Effector memory CD8-positive, alpha-beta T cell (primary cell): ENCODE measurements at places on chromosomes 5 and 9.

DNA sequence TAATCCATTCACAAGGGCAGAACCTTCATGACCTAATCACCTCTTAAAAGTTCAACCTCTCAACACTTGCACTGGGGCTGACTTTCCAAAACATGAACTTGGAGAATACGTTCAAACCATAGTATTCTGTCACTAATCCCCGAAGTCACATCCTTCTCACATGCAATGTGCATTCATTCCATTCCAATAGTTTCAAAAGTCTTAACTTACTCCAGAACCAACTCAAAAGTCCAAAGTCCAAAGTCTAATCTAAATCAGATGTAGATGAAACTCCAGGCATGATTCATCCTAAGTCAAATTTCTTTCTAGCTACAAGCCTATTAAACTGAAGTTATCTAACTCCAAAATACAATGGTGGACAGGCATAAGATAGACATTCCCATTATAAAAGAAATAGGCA is 21.7 kb upstream of the ADAMTSL1 start:
- DNase-seq: no peak

GRCh38 chr5:126248611-126249010 is 174.6 kb upstream of the GRAMD2B start:
- no peak for DNase-seq

- DNase-seq: no peak
Measured at GRCh38 chr5:106873568-106873967, 797.2 kb downstream of the EFNA5 start.

- DNase-seq: no peak
Measured at GRCh38 chr5:172661526-172661925, 20.5 kb downstream of the NEURL1B start.

- no peak for DNase-seq
Measured at GRCh38 chr5:55176176-55176818, 3.3 kb upstream of the CDC20B start.

- no peak for DNase-seq
Measured at GRCh38 chr5:172840432-172841154, 6.5 kb downstream of the ERGIC1 start.

GRCh38 chr9:81671880-81672280 is 17.5 kb downstream of the TLE1 start:
- no peak for DNase-seq

- DNase-seq: no peak
Measured at GRCh38 chr9:37936965-37937364, 33.0 kb upstream of the SLC25A51 start.

DNA sequence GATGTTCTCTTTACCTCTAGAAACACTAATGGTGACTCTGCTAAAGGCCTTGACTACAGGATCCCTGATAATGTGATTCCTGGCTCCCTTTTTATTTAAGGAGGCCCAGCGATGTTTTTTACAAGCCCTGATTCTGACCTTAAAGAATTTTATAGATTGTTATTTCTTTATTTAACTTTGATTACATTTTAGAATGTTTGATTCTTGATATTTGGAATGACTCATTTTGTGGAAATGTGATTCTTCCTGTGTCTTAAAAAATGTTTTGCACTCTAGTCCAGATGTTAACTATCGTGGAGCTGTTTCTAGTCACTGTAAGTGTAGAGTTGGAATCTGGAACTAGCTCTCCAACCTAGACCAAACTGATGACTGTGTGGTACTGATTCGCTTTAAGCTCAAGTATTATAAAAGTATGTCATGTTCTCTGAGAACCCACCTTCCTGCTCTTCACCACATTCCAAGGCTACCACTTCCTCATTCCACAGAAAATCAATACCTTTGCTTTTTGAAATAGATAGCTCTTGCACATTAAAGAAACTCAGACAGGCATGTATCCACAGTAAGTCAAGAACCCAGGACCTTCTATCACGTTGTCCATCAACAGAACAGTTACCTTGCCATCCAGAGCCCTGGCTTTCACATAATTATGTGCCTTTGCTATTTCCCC is 65.2 kb downstream of the JMY start:
- DNase-seq: no peak

DNA sequence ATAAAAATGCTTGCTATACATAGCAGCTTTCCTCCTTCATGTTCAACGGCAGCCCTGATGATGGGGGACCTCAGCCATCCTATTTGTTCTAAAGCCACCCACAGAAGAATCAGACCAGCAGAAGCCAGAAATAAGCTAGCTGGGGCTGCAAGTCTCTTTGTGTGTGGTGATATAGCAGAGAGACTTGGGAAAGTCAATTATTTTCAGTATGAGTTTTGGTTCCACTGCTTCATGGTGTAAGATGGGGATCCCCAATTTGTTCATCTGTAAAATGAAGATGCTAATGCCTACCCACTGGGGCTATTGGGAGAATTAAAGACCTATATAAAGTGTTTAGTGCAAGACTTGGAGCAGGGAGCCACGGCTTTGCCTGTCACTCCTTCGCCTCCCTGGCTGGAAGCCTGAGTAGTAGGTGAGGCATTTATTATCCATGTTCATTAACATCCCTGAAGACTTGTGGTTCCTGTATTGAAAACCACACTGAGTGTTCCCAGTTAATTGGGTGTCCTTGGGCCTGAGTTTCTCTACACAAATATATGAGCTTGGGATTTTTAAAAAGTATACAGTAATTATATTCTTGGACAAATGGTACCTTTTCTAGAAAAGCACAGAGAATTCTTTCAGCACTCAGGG is 210.1 kb upstream of the SLC24A2 start:
- no peak for DNase-seq

GRCh38 chr9:93243112-93243511 is 59.2 kb downstream of the WNK2 start:
- DNase-seq: no peak

DNA sequence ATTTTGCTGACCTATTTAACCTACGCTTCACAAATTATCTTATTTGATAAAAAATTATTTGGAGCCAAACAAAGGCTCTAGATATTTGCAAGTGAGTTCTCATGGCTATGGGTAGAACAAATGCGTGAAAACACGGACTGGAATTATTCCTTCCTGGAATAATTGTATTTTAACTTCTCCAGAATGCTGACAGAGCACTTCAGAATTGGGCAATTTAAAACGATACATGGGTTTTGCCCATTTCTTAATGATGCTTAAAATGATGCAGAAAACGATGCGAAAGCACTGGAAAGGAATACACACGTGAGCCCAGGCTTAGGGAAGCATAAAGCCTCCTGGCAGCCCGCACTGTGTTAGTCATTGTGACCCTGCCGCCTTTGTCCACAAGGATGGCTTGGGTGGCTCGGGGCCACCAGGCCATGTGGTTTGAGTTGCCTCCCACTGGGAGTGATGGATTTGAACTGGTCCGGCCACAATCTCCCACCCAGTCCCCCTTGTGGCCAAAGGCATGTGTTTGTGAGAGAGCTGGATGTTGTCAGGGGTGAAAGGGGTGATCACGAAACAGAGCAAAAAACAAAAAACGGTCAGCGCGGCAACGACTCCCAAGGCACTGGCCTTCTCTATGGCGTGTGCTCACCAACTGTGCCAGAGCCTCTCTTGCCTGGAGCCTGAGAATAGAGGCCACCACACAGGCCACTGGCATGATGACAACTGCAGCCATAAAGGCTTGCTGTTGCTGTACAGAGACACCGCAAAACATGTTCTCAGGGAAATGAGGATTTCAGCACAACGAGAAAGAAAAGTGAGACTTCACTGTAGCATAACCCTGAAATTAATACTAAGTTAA is 234.2 kb upstream of the ADAMTS16 start:
- no peak for DNase-seq

DNA sequence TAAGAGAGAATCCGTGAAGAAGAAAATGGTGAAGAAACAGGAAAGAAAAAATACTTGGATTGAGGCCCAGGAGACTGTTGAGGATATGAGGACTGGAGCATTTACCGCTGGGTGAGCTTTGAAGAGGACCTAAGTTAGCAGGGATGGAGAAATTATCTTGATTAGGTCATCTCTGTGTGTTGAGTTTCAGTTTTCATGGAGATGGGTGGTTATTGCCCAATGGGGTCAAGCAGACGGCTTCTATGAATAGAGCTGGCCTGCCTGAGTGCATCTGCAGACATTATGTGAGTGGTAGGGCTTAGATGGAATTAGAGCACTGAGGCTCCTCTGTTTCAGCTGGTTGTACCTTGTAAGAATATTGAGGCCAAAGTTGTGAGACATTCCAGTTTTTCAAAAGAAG is 245.4 kb upstream of the FBXL7 start:
- no peak for DNase-seq

DNA sequence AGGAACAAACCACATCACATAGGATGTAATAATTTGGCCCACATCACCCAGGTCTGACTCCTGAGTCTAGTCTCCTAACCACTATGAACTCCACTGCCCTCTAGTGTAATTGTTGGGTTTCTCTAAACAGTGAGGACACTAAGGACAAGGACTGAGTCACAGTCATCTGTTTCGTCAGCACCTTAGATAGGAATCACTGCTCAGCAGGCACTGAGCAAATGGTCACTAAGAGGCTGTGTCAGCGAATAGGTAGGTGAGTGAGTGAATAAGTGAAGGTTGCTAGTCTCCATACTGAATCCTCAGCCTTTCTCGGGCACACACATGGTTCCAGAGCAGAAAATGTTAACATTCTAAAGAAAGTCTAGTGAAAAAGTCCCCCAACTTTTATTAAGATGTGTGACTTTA is 278.6 kb downstream of the SPOCK1 start:
- DNase-seq: no peak
